Astrocyte of the spinal cord (primary cell): ENCODE measurements at places on chromosomes 7 and 10.

DNA sequence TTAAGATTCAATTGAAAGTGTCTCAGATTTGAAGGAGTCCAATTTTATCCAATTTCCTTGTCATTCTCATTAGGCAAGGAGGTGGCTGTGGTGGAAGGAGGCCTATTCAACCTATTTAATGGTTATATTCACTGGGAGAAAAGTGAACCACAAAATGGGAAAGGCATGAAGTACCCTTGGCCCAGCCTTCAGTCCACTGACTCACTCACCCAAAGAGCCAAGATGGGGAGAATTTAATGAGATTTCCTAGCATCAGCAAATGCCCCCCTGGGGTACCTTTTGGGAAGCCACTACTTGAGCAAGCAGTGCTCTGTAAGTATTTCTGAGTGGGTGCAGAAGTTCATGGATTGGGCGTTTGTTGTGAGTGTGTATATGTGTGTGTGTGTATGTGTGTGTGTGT lies 144.1 kb downstream of the NRP1 start:
- DNase-seq, result peak; percentile 79

DNA sequence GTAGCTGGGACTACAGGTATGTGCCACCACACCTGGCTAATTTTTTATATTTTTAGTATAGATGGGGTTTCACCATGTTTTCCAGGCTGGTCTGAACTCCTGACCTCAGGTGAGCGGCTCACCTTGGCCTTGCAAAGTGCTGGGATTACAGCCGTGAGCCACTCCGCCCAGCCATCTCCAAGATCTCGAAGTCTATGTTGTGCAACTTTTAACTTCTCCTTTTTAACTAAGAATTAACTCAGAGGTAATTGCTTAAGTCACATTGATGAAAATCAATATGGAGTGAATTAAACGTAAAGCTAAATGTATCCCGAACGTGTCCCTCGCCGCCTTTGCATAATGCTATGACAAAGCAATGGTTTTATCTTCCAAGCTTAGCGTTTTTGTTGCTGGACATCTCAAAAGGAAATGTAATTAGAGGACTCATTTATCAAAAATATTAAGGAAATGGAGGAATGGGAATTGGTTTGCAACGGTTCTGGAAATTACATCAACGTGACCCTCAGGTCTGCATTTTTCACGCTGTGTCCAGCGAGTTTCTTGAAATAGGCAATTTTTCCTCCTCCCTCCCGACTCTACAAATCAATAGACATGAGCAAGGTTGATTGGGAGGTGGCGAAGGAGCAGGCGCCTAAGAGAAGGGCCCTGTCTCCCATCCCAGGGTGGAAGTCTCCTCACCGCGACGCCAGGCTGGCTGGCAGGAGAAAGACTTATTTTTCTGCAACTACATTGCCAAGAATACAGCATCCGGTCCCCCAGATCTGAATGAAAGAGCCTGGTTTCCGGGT lies 89.8 kb downstream of the TMEM130 start:
- DNase-seq, result no peak

DNA sequence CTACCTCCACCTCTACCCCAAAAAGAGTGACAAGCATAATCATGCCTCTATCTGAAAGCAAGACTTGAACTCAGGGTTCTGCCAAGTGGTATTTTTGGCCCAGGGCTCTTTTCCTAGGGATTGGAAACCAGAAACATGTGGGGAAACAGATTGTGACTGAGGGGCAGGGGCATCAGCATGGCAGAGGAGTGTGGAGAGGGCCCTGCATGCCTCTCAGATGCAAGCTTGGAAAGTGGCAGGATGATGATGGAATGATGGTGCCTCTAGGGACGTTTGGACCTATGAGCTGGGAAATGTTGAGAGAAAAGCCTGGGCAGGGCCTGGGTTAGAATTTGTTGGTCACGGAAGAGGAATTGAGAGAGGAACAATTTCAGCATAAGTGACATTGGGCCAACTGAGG lies 78.4 kb upstream of the LEP start:
- DNase-seq, result no peak

GRCh38 chr10:77431209-77431611 lies 206.4 kb downstream of the KCNMA1 start:
- DNase-seq, result no peak

- DNase-seq, result peak; percentile 50
Measured at GRCh38 chr10:93992400-93993030, 1.2 kb upstream of the PLCE1 start.

- no peak for DNase-seq
Measured at GRCh38 chr10:103799341-103799740, 56.0 kb downstream of the SH3PXD2A start.

DNA sequence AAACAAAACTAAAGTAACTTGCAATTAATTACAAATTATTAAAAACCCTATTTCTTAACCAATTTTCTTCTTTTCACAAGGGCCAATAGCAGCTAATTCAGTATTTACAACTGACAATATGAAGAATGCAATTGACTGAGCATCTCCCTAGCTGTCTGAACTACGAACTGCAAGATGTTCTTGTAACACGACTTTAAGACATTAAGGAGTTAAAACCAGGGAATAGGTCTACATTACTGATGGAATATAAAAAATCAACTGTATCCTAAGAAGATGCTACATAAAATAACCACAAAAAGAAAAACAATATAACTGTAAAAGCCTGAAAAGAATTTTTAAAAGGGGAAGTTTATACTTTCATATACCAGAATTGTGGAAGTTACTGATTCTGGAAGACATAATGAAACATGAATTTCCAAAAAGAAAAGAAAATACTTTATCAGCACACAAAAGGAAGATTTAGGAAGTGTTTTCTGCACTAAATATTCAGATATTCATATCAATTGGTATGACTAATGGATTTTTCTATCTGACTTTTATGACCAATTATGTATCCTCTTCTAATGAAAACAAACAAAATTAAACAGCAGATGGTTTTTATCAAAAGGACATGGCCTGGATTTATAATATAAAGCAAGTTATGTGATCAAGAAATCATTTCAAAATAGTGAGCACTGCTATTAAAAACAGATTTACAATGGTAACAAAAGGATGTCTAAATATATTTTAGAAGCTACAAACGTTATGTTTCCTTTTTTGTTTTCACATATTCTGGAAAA lies 1.6 kb downstream of the GPR22 start:
- no peak for DNase-seq
